ENCODE measurements at places on chromosomes 6 and 20.

- no peak for DNase-seq
These were observed 55.9 kb upstream of the ECI2 start for GRCh38 chr6:4191271-4191721.

DNA sequence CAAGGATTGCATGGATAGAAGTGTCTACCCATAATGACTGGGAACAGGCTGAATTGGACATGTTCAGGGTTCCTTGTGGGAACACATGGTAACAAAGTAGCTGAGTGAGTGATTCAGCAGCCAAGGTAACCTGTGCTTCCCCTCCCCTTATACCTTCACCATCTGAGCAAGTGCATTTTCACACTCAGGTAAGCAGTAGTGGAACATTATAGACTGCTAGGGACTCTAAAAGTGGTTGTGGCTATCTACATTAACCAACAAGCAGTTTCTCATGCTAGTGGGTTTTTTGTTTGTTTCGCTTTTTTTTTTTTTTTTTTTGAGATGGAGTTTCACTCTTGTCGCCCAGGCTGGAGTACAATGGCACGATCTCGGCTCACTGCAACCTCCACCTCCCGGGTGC, 41.4 kb downstream of the KIZ start:
- DNase-seq, result no peak

DNA sequence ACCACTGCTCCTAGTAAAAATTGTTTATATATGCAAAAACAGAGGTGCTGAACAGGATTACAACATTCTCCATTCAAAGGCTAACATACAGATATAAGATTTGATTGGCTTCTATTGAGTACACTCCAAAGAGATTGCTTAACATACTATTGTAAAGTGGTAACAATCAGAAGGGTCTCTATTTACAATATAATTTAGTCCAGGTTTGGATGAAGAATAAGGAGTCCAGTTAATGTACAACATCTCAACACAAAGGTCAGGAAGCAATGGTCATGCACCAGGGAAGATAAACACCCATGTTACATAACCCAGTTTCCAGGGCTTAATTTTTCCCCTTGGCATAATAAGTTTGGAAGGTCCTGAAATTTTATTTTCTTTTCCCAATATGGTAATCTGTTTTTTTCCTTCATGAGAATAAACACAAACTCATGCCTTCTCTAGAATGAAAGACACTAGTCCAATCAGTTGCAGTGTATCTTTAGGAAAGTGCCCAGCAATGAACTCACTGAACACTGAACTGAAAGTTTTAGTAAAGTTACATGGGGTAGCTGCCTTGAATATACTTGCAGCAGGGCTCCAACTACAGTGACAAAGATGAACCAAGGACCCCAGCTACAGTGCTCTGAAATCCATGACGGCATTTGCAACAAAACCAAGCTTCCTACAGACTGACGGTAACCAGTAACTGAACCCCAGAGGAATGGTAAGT, 255.3 kb upstream of the GJE1 start:
- no peak for DNase-seq

DNA sequence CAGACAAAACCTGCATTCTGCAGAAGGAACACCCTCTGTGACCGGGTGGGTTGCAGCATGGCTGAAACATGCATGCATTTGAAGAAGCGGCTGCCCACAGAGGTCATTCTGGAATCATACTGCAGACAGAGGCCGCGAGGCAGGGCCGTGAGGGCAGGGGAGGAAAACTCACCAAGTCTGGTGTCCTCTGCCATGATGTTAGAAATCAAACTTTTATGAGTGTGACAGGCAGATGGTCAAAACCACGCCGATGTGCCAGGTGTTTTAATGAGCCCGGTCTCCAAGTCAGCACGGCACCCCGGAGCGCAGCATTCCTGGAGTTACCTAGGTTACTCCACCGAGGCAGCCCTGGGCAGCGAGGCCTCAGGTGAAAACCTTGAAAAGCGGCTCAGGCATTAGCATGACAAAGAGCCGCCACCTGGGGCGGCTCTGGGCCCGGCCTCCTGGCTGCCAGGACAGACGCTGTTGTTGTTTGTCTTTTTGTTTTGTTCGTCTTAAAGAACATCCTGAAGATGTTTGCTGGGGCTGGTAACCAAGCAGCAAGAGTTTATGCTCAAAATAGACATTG, 255.6 kb downstream of the ERMARD start:
- DNase-seq, result no peak

GRCh38 chr6:47258724-47259347, 50.9 kb downstream of the TNFRSF21 start:
- DNase-seq, result no peak

- no peak for DNase-seq
These were observed 255.6 kb downstream of the PREX1 start for GRCh38 chr20:48571949-48572847.

DNA sequence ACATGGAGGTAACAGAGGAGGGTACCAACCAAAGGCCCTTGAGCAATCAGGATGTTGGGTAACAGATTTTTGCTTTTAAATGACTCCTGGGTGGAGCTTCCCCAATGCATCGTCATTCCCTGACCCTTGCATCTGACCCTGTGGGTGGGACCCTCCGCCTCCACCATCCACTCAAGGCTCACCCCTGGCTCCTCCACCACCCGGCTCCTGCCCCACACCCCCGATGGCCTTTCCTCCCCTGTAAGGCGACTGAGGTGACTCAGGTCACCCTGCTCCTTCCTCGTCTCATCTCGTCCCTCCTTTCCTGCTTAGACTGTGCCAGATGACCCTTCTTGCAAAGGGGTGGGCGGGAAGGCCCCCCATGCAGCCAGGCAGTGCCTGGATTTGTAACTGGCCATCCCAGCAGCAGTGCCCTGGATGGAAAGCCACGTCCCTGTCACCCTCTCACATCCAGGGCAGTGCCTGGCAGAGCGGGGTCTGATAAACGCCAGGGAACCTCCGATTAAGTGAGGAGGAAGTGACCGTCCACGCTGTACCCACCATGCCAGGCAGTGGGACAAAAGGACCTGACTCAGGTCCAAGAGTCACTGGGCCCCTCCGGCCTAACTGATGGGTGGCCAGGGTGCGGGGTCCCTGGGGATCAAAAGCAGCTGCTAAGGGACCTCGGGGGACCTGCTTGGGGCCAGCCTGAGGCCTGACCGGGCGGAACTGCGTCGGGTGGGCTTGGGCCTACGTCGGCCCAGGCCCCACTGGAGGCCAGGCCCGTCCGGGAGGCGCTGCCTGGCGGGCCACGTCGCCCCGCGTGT, 624 bp upstream of the NPEPL1 start:
- DNase-seq, result no peak
